ENCODE measurements at places on chromosomes 2 and 18.
A peak's percentile ranks its signal among the peaks of the same experiment; 100 is the strongest.

DNA sequence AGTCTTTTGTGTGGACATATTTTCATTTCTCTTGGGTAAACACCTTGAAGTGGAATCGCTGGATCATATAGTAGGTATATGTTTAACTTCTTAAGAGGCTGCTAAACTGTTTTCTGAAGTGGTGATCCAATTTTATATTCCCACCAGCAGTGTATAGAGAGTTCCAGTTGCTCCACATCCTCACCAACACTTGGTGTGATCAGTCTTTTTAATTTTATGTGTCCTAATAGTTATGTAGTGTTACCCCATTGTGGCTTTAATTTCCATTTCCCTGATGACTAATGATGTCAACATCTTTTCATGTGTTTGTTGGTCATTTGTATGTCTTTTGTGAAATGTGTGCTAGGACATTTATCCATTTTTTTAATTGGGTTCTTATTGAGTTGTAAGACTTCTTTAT, 56.9 kb downstream of the DGKD start:
- DNase-seq, result no peak

- no peak for DNase-seq
Measured at GRCh38 chr2:221120643-221121042, 451.5 kb downstream of the EPHA4 start.

DNA sequence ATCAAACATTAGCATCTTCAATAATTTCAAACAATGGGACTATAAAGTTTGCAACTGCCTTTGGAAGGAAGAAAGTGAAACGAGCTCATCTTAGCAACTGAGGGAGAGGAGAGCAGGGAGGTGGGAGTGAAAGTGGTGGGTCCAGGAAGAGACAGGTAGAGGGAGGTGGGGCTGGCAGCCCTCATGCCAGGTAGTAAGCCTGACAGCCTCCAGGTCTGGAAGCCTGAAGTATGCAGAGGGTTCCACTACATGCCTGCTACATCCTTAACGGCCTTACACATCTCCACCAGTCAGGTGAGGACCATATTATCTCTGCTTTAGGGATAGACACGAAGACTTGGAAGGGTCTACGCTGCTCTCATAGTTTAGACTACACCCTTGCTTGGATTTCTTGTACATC, 201.1 kb upstream of the TWIST2 start:
- no peak for DNase-seq

DNA sequence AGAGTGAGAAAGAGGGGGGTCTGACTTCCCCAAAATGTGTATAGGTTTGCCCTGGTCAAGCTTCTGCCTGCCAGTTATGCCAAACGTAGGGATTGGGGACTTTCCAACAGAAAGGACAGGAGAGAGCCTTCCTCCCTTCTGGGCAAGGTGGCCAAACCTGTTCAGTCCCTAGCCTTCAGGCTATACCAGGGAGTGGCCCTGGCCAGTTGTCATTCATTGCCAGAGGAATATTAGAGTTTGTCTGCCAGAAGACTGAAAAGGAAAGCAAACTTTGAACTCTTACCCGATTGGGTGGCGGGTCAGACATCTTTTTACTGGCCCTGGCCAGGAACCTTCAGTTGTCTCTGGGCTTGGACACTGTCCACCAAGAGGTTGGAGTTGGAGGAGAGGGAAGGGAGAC, 22.1 kb downstream of the RAB3GAP1 start:
- DNase-seq, result no peak

- DNase-seq, result no peak
Measured at GRCh38 chr2:128421286-128421685, 102.6 kb upstream of the HS6ST1 start.

DNA sequence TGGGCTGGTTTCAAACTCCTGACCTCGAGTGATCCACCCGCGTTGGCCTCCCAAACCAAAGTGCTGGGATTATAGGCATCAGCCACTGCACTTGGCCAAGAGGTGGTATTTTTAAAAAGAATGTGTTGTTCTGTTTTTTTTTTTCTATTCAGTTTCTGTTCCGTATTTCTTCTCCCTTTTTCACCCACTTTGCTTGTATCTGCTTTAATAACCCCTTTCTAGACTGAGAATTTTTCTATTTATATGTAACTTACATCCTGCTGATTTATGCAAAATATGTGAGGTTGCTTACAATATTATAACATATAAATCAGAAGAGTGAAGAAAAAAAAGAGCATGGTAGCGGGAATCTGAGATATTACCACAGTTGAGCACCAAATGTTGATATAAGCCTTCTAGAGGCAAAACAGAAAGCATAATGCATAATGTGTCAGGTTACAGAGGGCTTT, 17.2 kb upstream of the LYPD6B start:
- no peak for DNase-seq

DNA sequence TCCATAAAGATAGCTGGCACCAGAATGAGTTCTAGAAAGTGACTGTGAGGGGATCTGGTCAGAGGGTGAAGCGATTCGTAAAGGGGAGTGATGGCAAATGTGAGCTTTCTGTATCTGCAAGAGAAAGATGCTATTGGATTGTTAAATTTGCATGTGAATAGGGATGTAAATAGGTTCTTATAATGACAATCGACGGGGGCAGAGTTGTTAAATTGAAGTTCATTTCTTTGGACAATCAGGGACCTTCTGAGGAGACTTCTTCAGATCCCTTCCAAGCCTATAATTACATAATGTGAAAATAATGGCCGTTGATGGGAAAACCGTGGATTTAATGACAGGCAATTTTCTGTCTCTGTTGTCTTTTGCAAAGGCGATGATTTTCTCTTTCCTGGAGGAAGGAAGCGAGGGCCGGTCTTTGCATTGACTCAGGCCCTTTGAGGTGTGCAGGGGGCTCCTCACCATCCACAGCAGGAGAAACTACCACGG, 52.2 kb upstream of the TMEM18 start:
- DNase-seq, result no peak

DNA sequence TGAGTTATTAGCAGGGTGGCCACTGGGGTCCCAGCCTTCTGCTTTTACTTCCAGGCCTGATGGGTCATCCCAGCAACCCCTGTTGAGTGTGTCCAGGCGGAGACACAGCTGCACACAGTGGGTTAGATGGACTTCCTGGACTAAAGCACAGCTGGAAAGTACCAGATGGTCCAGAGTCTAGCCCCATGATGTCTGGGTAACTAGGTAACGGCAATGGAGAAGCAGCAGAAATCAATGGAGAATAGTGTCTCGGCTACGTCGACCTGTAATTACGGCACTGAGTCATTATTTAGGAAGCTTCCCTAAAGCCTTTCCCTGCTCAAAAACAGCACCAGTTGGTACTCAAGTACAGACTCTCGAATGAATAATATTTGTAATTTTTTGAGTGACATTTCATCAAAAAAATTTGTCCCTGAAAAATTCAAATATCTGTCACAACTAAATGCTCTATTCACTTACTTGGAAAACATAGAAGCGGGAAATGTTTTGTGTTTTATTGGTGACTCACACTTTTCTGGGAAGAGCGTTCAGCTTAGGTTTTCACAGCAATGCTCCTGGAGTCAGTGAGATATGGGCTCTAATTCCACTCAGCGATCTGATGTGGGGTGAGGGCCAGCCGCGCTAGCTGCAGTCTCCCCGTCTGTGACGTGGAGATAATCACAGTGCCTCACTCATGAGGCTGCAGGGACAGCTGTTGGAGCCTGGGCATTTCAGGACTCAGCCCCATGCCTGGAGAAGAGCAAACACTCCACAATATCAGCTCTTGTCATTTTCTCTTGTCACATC, 16.2 kb upstream of the ARL4C start:
- DNase-seq, result no peak

DNA sequence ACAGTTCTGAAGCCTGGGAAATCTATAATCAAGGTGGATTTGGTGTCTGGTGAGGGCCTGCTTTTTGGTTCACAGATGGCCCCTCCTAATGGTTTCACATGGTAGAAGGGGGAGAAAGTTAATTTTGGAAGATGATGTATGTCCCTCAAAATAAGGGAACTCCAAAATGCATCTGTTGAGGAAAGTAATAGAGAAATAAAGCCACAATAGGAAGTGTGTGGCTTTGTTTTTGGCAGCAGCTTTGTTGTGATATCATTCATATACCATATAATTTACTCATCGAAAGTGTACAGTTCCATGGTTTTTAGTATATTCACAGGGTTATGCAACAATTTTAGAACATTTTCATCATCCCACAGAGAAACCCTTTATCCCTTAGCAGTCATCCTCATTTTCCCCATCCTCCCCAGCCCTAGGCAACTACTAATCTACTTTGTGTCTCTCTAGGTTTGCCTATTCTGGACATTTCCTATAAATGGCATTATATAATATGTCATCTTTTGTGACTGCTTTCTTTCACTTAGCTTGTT, 274.0 kb upstream of the FAM98A start:
- peak; percentile 17 for DNase-seq

DNA sequence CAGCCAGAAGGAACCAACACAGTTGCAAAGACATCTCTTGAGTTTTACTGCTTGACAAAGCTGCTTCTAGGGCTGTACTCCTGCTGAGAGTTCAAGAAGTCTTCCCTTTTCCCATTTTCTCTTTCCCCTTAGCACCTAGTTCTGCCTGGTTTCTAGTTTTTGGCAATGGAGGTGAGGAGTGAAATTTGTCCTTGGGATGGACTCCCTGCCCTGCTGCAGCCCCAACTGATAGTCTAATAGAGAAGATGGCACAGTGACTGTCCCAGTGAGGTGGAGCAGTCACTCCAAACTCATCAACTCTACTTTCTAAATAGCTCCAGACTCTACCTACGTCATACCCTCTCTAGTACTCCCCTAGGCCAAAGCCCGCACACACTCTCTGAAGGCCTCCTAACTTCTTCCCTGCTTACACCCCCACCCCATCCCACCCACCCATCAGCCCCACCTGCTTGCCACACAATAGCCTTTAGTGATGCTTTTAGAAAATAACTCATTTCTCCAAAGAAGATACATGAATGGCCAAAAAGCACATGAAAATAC, 164.4 kb downstream of the DDX1 start:
- DNase-seq, result no peak

DNA sequence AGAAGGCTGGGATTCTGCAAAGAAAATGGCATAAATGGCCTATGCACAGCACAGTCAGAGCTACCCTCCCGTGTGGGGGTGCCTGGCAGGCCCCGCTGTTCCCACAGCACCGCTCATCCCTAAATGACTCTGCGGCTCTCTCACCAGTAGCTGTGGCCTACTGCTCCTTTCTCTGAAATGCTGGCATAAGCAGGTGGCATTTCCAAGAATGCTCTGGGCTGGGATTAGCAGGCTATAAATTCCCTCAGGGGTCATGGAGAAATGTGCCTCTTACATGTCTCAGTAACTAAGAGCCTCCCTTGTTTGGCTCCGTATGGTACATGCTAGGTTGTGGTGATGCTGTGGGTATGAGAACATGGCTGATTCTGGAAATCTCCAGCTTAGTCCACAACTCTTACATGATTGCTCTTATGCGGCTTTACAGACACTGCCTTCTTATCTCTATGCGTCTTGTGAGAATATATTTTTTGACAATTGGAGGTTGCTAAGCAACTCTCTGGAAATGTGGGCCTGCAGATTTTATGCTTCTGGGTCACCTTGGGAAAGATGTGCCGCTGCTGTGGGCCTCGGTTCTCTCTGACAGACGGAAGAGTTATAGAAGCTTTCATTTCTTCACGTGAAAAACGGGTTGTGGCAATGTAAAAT, 80.3 kb upstream of the GATA6 start:
- no peak for DNase-seq

DNA sequence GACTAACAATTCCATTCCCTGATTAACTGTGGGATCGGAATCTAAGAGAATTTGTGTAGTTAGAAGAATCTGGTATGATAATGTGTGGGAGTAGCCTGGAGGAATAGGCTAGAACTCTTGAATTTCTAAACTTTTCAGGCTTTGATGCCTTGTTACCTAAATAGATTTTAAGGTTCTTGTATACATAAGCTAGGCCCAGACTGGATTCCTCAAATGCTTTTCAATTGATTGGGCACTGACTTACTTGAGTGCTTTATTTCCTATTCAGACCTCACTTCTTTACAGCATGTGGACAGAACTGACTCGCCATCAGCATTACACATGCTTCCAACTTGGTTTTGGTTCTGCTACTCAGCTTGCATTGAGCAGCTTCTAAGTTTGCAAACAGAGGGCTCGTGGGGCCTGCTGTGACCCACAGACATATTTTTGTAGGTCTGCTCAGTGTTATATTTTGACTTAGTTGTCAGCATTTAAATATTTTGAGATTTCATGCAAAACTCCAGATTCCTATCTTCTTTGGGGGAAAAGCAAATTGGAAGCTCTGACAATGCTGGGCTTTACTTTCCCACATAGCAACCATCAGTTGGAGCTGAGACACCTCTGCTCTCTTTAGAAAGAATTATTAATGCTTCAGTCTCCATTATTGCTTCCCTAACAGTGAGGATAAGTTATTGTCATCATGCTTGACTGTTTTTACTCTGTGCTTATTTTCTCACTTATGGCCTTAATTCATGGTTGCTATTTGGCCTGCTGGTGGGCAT, 5.7 kb downstream of the PARD3B start:
- DNase-seq, result no peak

GRCh38 chr2:173354073-173354581, 545 bp upstream of the CDCA7 start:
- DNase-seq, result no peak

DNA sequence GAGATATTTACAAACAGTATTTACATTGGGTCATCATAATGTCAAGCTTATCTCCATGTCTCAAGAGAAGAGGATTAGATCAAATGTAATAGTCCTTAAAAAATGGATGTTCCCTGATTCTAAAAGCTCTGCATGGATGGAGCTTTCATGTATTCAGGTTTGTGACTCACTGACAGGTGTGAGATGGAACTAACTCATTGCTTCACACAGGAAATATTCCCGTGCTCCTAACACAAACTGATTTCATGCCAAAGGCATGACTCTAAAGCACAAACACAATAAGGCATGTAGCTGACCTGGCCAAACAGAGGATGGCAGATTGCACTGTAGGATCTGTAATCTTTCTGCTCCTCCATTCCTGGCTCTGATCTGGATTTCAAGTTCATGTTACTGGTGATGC, 110.0 kb downstream of the ALK start:
- no peak for DNase-seq

DNA sequence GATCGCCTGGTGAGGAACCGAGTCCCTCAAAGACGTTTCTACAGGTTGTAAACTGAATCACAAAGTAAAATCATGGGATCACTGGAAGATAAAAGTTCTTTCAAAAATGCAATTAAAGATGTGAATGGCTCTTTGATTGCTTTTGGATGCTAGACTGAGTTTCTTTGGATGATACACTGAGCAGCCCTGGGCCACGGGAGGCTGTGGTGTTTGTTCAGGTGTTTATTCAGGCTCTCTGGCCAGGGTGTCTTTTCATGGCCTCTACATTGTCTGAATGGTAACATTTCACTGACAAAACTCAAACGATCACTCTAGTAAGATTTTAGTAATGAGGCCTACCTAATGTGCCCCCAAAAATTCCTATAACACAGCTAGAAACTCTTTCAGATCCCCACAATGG, 48.4 kb upstream of the SPATS2L start:
- DNase-seq, result no peak

All from GDM1 (cell line).